ENCODE measurements at places on chromosomes 12 and 14.
A peak's percentile ranks its signal among the peaks of the same experiment; 100 is the strongest.

GRCh38 chr12:109710747-109711595 lies 2.7 kb upstream of the FAM222A start:
- DNase-seq: no peak

DNA sequence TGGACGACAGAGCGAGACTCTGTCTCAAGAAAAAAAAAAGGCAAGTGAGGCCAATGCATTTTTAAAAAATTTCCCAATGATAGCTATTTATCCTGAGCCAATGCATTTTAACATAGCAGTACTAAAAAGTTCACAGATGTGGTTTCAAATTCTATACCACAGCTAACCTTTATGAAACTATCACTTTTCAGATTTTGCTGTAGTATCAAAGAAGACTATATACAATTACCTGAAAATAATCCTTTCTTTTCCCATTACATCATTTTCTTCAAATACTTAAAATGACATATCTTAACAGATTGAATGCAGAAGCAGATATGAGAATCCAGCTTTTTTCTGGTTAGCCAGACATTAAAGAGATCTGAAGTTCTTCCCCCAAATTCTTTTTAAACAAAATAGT lies 13.2 kb downstream of the ATF7 start:
- no peak for DNase-seq

DNA sequence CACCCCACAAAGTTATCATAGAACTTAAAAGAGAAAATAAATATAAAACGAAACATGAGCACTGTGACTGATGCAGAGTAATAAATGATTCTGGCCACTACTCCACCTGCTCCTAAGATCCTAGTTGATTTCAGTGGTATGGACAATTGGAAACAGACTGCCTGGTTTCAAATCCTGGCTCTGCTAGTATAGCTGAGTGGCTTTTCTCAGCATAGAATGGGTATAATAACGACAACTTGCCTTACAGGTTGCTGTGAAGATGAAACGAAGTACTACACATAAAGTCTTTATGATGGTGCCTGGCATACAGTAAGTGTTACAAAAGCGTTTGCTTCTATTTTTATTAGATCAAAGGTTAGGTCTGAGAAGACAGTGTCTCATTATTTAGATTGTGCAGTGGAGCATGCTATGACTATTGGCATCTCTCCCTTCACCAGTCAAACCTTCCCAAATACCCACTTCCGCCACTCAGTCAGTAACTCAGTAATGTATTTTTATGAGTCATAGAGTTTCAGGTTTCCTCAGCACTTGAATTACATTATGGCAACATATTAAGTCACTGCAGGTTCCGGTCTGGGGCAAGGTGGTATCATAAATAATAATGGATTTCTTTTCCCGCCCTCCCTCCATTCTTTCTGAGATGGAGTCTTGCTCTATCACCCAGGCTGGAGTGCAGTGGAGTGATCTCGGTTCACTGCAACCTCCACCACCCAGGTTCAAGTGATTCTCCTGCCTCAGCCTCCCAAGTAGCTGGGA lies 29.7 kb upstream of the NR2C1 start:
- DNase-seq: peak; percentile 95

DNA sequence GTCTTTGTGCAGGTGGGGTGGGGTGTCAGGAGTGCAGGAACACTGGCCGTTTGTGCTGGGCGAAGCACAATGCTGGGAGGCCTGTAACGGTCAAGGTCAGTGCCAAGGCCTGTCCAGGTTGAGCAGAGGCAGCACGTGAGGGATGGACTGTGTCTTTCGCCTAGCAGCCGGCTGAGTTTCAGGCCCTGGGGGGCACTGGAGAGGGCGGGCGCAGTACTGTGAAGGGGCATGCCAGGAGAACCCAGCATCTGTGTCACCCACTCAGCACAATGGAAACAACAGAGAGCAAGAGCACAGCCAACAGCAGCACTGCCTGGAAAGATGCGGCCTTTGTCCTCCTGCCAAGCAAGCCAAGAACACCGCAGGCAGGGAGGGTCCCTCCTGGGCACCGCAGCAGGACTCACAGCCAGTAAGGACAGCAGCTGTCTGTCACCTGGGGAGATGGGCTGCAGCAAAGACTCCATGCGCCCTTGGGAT lies 25.2 kb downstream of the SLC25A47 start:
- no peak for DNase-seq

- no peak for DNase-seq
Observed at GRCh38 chr12:123931686-123932321, 40.8 kb downstream of the CCDC92 start.

GRCh38 chr12:114318984-114319383 lies 87.0 kb downstream of the TBX5 start:
- no peak for DNase-seq

DNA sequence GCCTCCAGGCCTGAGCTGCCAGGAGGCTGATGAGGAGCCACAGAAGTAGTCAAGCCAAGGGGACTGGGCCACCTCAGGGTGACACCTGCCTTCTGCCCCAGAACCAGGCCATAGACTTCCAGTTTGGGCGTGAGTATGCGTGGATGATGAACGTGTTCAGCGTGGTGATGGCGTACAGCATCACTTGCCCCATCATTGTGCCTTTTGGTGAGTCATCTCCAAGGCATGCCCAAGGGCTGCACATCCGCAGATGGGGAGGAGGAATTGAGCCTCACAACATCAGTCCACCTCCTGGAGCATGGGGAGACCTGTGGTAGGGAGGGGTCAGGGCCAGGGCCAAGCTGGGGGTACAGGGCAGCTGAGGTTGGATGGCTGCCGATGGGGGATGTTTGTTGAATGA lies 22.3 kb downstream of the NGB start:
- peak; percentile 5 for DNase-seq

GRCh38 chr14:97344666-97345065 lies 547.5 kb downstream of the VRK1 start:
- DNase-seq: no peak

- no peak for DNase-seq
Observed at GRCh38 chr14:91158091-91158790, 44.4 kb downstream of the DGLUCY start.

DNA sequence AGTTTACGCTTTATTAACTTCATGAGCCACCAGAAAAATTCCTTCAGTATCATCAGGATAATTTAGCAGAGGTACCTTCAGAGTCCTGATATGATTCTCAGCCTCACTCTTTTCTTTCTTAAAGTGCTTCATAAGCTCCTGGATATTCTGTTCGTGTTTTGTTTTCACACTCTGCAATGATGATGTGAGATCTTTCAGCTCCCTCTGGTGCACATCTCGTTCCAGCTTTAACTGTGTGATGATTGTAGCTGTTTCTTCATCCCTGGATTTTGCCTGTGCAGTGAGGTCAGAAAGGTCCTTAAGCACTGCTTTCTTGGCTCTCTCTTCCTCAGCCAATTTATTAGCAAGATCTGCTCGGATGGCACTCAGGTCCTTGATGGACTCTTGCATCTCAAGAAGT lies 156.7 kb downstream of the CEP128 start:
- no peak for DNase-seq

- no peak for DNase-seq
Observed at GRCh38 chr12:16588812-16589211, 17.1 kb downstream of the LMO3 start.

DNA sequence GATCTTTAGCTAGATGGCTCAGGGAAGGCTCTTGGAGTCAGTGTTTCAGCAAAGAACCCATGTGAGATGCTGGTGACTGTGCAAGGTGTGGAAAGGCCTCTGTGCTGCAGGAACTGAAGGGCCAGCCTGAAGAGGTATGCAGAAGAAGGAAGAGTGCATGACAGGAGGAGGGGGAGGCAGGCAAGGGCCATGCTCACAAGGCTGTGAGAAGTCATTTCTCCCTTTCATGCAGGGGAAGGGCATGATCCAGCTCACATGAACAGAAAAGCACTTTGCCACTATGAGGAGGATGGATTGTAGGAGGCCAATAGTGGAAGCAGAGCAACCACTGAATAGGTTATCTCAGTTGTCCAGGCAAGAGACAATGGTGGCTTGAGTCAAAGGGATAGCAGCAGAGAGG lies 83.7 kb downstream of the SSPN start:
- no peak for DNase-seq

DNA sequence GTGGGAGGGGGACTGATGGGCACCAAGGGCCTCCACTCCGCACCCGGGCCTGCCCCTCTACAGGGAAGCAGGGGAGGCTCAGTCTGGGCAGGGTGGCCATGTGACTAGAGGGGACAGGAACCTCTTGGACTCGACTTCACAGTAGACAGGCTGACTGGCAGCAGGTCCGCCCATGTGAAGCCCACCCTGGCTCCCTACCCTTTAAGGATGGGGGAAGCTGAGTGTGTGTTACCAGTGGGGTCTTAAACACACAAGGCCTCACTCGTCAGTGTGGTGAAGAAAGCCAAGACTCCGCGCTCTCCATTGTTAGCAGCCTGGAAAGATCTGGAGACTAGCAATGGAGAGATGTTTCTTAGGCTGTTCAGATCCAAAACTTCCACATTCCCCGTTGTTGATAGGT lies 52.4 kb downstream of the ANAPC7 start:
- no peak for DNase-seq

- no peak for DNase-seq
Observed at GRCh38 chr14:32692441-32692840, 246.2 kb upstream of the NPAS3 start.

DNA sequence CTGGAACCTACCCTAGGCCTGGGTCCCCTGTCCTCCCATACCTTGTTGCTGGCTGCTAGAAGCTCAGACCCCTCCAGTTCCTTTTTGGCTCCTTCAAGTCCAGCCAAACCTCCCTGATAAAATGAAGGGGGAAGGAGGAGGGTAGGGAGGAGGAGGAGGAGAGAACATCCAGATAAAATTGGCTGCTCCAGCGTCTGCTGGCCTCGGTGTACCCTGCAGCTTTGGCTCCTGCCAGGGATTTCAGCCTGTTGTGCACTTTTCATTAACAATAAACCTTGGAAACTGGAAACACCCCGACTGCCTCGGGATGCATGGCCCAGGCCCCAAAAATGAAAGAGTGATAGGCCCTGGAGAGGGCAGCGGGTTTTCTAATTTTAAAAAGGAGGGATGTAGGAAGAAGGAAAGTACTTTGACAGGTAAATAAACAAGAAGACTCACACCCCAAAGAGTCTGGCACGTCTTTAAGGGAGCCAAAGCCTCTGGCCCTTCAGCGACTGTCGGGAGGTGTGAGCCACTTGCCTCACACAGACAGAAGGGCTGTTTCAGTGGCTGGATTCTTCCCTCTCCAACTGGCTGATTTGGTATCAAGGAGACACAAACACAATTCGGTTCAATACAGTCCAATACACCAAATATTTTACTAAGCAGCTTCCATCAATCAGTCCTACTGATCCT lies 49.8 kb downstream of the NUAK1 start:
- no peak for DNase-seq

GRCh38 chr14:68363466-68363842 lies 429.4 kb downstream of the ZFP36L1 start:
- no peak for DNase-seq

- DNase-seq: no peak
Observed at GRCh38 chr12:113424915-113425823, 3.0 kb downstream of the SDSL start.

DNA sequence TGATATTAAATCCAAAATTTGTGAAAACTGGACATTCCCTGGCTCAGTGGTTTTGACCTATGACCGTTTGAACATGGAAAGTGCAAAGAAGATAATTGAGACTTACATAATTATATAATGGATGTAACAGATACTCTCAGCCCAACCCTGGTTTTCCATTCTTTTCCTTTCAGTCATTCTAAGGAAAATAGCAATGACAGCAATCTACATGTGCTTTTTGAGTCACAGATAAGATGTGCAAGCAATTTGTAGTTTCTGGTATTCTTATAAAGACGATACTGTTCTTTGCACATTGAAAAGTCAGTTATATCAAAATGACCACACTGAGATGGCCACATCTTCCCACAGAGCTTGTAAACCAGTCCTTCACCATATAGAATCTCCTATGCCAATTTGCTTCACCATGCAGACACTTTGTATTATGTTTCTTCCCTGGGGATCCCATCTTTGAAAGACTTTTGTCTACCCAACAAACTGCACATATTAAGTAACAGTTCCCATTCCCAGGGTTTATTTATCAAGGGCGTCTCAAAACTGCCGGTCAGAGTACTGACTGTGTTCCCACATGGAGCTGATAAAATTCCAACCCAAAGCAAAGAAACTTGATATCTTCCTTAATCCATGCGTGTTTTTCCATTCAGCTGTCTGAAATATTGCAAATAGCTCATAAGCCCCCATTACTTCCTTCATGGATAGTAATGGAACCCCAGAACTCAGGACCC lies 34.8 kb downstream of the PLXNC1 start:
- DNase-seq: no peak

DNA sequence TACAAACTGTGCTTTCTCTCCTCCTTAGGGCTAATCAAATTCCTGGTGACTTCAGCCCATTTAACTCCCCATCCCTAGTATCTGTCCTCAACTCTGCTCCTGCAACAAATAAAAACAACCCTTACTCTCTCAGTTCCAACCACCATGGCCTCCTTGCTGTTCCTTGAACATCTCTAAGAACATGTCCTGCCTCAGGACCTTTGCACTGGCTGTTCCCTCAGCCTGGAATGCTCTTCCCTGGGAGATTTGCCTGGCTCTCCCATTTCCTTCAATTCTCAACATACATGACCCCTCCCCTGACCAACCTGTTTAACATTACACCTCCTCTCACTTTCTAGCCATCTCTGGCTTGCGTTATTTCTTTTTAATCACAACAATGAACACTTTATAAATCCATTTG lies 170.5 kb downstream of the PTPN11 start:
- no peak for DNase-seq

DNA sequence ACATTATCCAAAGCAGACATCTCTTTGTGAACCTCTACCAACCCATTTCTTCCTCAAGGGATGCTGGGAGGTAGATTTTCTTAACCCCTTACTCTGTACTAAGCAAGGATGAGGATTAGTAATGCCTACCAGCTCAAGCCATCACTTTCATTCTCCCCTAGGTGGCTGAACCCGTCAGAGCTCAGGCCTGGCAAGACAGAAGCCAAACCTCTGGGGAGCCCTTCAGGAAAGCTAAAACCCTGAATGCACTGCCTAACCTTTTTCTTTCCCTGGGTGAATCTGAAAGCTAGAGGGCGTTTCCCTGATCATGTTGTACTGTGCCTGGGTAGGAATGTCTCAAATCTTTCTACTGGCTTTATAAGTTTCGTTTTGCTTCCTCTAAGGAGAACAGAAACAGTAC lies 617.3 kb downstream of the RPL10L start:
- DNase-seq: no peak

GRCh38 chr12:32534698-32535097 lies 135.3 kb downstream of the FGD4 start:
- DNase-seq: no peak
